ENCODE measurements at places on chromosomes 4 and X.

DNA sequence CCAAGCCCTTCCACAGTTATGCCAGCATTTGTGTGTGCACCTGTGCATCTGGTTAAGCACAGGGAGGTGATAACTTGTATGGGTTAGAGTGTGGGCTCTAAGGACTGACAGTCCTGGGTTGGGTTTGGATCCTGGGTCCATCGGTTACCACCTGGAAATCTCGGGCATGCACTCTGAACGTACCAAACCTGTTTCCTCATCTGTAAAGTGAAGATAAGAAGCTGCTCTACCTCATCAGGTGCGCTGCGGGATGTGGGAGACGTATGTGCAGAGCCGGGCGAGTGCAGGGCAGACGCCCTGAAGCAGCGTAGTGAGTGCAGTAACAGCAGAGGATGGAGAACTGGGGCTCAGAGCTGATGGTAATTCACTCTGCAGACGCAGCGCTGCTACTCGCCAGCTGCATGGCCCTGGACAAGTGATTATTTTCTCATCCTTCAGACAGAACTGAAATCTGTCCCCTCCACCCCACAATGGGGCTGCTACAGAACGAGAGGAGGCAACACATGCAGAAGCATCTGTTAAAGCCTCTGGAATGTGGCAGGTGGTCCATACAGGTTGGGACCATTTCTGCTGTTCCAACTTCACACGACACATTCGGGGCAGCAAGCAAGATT lies 64.4 kb downstream of the HADH start:
- no peak for DNase-seq

DNA sequence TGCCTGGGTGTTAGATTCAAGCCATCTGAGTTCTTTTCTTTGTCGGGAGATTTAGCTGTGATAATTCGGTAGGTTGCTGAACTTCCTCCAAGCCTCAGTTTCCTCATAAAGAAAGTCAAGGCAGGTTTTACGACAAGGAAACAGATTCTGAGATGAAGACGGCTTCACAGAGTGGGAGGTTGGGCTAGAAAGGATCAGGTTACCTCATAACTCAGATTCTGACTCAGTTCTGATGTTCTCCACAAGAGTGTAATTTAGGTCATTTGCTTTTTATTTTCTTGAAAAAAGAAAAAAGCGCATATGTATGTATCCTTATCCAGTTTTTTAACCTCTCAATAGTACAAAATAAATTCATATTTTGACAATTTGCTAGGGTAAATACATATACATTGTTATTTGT lies 47.2 kb upstream of the ELOVL6 start:
- DNase-seq: no peak

DNA sequence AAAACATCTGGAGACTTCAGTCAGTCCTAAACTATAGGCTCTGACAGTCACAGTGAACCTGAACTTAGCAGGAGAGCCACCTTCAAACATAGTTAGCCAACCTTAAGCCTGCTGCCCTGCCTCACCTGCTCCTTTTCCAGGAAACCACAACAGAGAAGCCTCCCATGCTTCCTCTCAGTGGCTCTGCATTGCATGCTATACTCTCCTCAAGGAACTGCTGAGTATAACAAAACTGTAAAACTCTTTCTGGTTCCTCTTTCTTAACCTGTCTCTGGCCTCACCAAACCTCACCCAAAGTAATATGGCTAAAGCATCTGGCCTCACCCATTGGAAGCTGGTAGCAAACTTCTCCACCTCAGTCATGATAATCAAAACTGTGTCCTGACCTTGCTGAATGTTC lies 122.1 kb downstream of the ANKRD50 start:
- DNase-seq: no peak

DNA sequence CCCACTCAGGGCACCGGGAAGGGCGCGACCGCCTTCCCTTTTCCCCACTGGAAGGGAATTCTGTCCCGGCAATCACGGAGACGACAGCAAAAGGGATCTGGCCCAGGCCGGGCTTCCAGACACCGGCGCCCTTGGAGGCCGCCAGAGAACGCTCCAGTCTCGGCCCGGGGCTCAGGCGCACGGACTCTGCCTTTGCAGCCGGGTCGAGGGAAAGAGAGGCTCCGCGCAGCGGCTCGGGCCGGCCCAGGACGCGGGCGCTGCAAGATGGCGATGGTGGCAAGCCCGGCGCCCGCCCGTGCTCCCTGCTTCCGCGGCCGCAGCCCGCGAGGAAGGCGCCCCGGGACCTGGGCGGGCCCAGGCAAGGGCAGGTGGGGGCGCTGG lies 1.1 kb downstream of the CTBP1 start:
- DNase-seq: no peak

DNA sequence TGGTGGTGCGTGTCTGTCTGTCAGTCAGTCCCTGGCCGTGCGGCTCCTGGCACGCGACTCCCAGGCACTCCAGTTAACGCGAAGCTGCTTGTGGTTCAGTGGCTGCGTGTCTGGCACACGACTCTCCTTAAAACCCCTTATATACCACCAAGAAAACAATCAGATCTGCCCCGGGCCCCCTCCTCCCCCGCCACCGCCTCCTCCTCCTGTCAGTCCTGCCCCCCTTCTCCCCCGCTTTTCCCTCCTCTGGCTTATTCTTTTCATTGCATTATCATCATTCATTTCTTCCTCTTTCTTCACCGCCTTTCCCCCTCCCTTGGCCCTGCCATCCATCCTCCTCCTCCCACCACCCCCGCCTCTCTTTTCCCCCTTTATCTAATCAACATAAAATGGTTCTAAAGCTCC lies at the start of gene NEUROG2:
TSS of gene NEUROG2 (minus strand) at position 115 of the 405 bp plus-strand sequence. CDS start 705 bp downstream, outside the sequence.
- DNase-seq: no peak

DNA sequence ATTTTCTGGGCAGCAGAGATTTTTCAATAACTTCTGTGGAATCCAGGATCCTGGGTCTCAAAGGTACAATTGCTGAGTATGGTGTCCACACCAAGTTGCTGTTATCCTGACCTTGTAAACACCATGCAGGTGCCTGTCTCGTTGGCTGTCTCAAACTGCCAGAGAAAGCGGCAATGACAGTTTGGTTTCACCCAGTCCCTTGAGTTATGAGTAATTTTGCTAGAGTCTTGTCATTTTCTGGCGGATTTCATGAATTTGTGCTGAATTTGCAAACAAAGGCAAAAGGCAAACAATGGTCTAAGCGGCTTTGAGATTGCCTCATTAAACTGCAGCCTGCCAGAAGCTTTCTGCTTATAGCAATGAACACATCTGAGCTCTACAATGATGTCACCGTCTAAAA lies 847.9 kb downstream of the RAB28 start:
- DNase-seq: no peak

- peak; percentile 96 for DNase-seq
Measured at GRCh38 chr4:139177869-139178619, 1.0 kb upstream of the ELF2 start.

- no peak for DNase-seq
Measured at GRCh38 chrX:8048466-8048865, 121.3 kb upstream of the PNPLA4 start.

GRCh38 chr4:20916106-20916505 lies 215.8 kb downstream of the PACRGL start:
- DNase-seq: no peak

GRCh38 chrX:78496483-78496882 lies 162.6 kb downstream of the RTL3 start:
- no peak for DNase-seq

GRCh38 chr4:55308071-55308470 lies 38.0 kb upstream of the SRD5A3 start:
- no peak for DNase-seq

DNA sequence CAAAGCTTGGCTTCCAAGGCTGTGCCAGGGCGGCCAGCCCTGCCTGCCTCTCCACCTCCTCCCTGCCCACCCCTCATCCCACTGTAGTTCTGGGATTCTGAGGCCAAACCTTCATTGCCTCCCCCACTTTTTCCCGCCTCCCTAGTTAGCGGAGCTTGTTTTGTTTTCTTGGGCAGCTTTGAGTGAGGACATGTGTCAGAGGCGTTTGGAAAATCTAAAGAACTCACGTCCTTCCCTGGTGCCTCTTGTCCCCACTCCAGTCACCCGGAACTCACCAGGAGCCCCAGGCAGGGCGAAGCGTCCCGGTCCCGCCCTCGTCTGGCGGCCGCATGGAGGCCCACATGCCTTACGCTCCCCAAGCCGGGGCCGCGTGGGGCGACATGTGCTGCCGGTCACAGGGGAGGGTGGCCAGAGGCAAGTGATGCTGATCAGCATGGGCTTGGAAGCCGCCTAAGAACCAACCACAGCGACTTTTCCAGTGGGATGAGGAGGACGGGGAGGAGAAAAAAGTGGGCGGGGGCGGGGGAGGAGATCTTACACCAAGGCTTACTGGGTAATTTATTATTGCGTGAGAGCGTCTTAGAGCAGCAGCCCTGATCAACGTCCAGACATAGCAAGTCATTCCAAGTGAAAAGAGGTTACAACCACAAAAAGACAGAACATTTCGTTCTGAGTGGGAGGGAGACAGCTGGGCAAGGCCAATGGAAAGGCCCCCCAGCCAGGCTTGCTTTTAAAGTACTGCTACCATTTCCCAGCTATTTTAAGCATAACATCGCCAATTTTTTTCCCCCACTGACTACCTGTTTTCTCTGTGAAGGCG lies 48.5 kb downstream of the PRPS1 start:
- no peak for DNase-seq

DNA sequence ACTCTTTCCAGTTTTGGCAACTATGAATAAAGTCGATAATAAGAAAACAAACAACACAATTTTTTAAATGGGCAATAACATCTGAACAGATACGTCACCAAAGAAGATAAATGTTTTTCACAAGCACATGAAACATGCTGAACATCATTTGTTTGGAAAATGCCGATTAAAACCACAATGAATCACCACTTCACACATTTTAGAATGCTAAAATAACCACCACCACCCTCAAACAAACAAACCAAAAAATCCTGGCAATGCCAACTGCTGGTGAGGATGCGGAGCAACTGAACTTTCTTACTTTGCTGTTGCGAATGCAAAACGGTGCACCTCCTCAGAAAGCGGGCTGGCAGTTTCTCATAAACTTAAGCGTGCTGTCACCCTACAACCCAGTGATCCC lies 115.9 kb downstream of the NSUN7 start:
- DNase-seq: no peak

GRCh38 chr4:6908432-6909112 lies 1.1 kb upstream of the TBC1D14 start:
- peak; percentile 37 for DNase-seq

DNA sequence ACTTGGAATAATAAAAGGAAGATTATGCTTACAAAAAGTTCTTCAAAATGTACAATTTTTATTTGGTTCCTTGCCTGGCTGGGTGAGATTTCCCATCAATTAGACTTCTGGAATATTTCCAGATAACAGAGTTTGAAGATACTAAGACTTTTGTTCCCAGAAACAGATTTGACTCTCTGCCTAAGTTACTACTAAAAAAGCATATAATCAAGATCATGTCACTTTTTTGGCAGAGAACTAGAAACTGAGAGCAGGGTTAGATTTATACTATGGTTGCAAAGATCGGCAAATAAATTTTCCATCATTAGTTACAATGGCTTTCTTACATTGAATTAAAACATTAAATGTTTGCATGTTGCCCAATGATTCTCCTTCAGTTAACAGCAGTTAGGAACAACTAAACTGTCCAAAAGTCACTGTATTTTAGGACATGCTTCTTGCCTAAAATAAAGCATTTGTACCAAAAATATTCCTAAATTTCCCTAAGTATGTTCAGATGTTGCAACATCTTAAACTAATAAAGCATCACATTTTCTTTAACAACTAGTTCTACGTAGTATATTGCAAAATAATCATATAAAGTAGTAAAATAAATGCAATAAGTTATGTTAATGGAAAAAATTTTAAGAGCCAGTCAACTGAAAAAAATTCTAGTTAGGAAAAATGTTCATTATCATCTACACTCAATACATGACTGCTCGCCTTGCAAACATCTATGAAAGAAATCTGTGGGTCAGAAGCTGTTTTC lies 73.0 kb downstream of the SEC24D start:
- no peak for DNase-seq

GRCh38 chr4:68617003-68617698 lies 41.0 kb upstream of the UGT2B17 start:
- no peak for DNase-seq

DNA sequence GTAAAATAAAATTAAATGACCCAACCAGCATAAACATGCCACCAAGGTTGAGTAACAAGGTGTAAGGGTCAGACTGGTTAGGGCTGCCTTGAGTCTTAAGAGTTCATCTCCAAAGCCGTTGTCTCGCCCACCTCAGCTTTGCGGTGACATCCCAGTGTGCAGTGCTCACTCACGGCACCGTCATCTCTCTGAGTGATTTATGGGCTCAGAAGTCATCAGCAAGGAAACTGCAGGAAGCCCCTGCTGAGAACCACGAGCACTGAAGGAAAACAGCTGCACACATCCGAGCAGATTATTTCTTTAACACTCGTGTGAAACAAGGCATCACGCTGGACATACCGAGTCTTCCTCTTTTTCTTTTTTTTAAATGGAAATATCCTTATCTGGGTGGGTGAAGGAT lies 411.1 kb downstream of the TRIML1 start:
- DNase-seq: no peak

- no peak for DNase-seq
Measured at GRCh38 chrX:122268353-122268752, 915.7 kb upstream of the GRIA3 start.

- no peak for DNase-seq
Measured at GRCh38 chr4:108570993-108571569, 49.3 kb upstream of the RPL34 start.

GRCh38 chr4:90990284-90990683 lies 863.1 kb downstream of the CCSER1 start:
- DNase-seq: no peak

GRCh38 chr4:5711479-5712184 lies 631 bp downstream of the EVC start:
- no peak for DNase-seq

DNA sequence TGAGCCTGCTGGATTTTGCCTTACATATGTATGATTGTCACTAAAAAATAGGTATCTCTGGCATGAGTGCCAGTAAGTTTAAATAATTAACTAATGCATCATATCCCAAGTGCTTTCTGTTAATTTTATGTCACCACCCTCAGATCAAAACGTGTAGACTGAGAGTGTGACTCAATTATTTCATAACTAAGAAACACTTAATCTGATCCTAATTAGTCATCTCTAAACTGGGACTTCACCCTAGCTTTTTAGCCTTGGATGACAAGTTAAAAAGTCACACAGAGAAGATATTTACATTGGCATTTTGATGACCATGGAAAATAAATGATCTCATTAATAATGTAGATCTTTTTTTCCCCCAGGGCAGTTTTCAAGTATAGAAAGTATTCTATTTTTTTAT lies 23.1 kb upstream of the SLC6A14 start:
- no peak for DNase-seq

DNA sequence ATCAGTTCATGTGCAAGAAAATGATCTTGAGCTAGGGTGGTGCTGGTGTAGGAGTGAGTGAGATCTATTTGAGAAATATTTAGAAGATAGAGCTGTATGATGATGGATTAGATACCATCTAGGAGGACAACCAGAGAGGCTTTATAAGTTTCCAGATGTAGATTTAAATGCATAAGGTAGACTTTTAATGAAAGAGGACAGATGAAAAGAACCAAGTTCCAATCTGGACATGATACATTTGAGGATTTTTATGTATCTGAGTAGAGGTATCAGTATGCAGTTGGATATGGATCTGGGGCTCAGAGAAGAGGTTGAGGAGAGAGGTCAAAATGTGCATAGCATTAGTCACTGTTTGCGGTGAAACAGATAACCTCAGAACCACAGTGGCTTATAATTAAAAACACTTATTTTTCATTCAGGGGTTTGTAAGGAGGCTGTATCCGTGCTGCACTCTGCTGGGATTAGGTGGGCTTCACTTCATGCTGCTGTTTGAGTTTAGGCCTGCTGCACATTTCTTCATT lies 348.7 kb downstream of the BMPR1B start:
- DNase-seq: no peak
